Activated naive CD8-positive, alpha-beta T cell treated with anti-CD3 and anti-CD28 coated beads, Interleukin-2, amount 10 ng/mL, durations not matched to agents 7 days and 5 days (primary cell): ENCODE measurements at places on chromosomes 7 and 10. TPM values are rescaled to one million over a fixed set of nuclear protein-coding genes. Genes with fewer than 3 reads are reported as not detected.

Gene SYNPO2L
- total RNA-seq, result not detected

GRCh38 chr10:28463676-28464395 lies 69.1 kb upstream of the WAC start:
- DNase-seq, result no peak

Gene MRLN
- not detected for total RNA-seq

- no peak for DNase-seq
These were observed 12.2 kb upstream of the ZNF273 start for GRCh38 chr7:64890761-64891362.

Gene HOXA5
- total RNA-seq, result not detected

GRCh38 chr7:71846160-71846559 lies 566.0 kb downstream of the CALN1 start:
- no peak for DNase-seq

GRCh38 chr7:146002431-146003078 lies 114.0 kb upstream of the CNTNAP2 start:
- DNase-seq, result no peak

- no peak for DNase-seq
These were observed 2.7 kb downstream of the COBL start for GRCh38 chr7:51313738-51314425.

Gene ASB10
- total RNA-seq, result not detected

DNA sequence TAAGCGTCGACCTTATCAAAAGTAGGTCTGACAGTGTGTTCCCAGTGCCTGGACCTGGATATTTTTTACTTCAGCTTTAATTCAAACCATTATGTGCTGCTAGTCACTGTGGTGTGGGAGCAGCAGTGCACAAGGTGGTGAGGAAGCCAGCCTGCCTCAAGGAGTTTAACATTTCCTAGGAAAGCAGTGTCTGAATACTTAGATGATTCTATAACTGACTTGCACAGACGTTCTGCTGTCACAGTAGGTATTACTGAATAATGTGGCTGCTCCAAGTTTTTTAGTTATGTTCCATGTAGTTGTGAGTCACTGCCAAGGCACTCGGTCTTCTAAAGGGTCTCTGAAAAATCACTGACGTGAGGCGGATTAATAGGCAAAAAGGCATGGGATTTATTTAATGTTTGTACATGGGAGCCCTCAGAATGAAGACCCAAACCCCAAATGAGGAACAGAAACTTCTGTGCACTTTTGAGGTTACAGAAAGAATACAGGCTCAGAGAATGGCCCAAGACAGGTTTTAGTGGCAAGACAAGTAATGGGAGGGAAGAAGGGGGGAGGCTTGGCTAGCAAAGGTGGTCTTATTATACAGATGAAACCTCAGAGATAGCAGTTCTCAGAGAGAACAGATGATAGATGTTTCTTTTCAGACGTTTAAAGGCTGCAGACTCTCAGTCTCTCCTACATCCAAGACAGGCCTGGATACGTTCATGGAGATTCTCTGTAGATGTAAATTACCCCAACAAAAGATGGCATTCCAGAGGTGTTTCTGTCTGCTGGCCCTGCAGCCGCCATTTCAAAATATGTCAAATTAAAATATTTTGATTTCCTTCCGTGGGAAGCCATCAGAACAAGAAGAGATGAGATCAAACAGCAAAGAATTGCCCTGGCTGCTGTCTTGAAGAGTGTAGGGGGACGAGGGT lies 209.3 kb downstream of the SDK1 start:
- DNase-seq, result no peak

GRCh38 chr7:46319841-46320240 lies 398.8 kb upstream of the IGFBP3 start:
- DNase-seq, result no peak

DNA sequence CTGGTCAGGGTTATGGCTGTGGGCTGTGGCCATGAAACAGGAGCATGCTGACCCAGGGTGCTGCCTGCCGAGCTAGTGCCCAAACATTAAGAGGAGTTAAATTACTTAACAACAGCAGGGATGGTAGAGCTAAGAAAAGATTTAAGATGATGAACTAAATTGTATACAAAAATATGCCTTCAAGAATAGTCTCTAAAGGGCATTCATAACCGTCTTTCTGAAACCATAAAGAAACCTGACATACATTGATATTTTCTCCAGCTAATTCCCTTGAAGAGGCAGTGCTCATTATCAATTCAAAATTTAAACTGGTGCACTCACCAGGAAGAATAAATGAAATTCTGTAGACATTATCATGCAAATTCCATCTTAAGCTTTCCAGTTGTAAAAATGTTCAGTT lies 265.8 kb upstream of the TAC1 start:
- DNase-seq, result no peak

GRCh38 chr10:79234391-79235315 lies 112.6 kb upstream of the PPIF start:
- DNase-seq, result no peak

Gene PLXDC2
- 0.86 TPM for total RNA-seq

Gene ALOX5
- 14.2 TPM for total RNA-seq

DNA sequence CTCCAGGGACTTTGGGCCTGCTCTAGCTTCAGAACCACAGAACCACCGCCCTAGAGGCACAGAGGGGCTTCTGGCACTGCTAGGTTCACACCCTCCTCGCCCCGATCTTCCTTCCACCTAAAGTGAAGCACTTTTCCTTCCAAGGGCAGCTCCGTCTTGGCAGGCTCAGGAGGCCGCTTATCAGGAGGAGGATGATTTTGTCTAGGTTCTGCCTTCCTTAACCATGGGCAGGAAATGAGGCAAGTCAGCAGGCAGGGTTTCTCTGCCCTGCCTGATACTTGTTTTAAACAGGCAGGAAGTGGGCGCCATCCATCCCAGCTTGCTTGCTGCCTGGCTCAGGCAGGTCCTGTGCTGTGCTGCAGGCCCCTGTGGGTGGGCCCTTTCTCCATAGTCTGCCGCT lies 8.3 kb upstream of the ATP6V0E2 start:
- DNase-seq, result peak; percentile 64

Gene FAM171A1
- total RNA-seq, result 7.0 TPM

Gene EVX1
- total RNA-seq, result not detected
